GM20000 (cell line): ENCODE measurements at places on chromosomes 3 and 15.

DNA sequence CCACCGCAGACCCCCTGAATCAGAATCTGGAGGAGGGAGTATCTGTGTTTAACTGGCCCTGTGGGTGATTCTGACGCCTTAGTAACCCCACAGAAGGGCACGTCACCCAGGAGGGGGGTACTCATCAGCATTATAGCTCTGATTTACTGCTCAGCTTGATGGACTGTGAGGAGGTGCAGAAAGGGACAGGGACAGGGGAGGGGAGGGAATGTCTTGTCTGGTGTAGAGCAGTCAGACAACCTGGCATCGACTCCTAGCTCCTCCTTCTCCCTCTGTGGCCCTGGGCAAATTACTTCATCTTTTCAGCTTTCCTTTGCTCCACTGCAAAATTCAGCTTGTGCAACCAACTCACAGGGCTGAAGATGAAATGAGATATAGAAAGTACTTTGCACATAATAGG is 42.3 kb upstream of the GLCE start:
- DNase-seq: no peak

- DNase-seq: no peak
These were observed 141.5 kb upstream of the UMPS start for GRCh38 chr3:124588794-124589193.

DNA sequence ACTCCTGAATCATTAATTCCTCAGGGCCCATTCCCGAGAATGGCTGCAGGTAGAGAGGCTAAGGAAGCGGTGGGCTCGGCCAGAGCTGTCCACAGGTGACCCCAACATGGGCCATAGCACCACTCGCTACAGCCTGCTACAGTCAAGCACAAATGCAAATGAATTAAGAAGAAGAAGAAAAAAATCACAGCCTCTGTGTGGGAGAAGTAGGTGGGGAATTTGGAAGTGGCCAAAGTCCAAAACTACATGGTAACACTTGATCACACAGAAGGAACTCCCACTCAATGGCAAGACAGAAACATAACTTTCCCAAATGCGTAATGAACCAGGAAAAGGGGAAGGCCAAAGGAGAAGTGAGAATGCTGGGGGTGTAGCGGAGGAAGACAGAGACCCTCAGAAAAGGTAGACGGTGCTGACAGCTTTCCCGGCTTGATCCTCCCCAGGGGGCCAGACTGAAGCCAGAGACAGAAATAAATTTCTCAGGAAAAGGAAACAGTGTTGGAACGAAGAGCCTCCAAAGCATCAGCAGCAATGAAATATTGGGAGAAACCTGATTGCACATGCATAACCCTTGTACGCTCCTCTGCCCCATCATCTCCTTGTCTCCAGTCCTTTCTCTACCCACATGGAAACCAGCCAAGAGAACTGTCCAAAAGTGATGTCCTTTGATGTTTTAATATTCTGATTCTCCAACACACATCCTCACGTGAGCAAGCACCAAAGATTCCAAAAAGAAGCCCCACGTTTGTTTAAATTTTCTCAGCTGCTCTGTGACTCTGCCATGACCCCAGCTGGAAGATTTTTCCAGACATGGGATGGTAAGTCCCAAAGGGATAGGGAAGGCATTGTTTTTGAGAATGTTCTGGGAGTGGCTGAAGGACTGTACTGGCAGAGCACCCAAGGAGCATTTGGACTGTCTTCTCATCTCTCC is 107.6 kb downstream of the OXNAD1 start:
- DNase-seq: no peak

DNA sequence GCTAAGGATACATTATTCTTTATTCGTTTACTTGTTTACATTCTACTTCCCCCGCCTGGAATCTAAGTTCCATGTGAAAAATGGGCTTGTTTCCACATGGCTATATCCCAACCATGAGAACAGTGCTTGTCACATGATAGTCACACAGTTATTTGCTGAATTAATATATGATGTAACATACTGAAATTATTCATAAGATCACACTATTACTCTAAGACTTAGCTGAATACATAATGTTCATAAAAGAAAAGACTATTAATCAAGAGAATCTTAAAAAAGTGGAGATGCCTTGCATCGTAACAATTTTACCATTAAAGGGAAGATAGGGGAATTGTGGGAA is 6.5 kb downstream of the PBRM1 start:
- DNase-seq: no peak

DNA sequence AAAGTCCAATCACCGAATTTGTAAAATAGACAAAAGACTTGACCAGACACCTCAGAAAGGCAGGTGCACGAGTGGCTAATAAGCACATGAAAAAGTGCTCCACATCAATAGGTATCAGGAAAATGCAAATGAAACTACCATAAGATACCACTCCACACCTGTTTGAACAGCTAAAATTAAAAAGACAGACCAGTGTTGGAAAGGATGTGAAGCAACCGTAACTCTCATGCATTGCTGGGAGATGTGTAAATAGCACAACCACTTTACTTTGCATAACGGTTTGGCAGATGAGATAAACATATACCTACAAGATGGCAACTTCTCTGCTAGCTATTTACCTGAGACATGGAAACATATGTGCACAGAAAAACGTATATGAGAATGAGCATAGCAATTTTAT is 56.9 kb downstream of the CADPS start:
- no peak for DNase-seq

GRCh38 chr15:100832149-100832942 is 47.3 kb upstream of the ALDH1A3 start:
- no peak for DNase-seq

GRCh38 chr15:59352683-59353082 is 20.0 kb downstream of the MYO1E start:
- DNase-seq: no peak

GRCh38 chr3:100044369-100044768 is 69.9 kb downstream of the FILIP1L start:
- DNase-seq: peak; percentile 51

- no peak for DNase-seq
These were observed 299.5 kb upstream of the TGFBR2 start for GRCh38 chr3:30306896-30307295.

DNA sequence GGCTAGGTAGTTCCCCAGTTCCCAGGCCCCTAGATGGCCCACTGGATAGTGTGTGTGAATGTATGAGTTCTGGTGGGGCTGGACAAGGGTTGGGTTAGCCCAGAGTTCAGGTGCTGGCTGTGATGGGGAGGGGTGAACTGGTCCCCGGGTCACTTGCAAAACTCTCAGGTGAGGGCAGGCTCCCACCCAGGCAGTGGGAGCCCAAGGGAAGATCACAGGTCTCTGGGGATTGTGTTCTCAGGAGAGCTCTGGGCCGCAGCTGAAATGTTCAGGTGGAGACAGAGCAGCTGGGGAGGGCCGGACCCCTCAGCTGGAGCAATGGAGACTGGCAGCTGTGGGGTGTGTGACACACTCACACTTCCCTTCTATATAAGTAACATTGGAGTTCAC is 12.8 kb upstream of the FAM98B start:
- DNase-seq: no peak

GRCh38 chr3:11047500-11047899 is 55.0 kb downstream of the SLC6A1 start:
- no peak for DNase-seq

DNA sequence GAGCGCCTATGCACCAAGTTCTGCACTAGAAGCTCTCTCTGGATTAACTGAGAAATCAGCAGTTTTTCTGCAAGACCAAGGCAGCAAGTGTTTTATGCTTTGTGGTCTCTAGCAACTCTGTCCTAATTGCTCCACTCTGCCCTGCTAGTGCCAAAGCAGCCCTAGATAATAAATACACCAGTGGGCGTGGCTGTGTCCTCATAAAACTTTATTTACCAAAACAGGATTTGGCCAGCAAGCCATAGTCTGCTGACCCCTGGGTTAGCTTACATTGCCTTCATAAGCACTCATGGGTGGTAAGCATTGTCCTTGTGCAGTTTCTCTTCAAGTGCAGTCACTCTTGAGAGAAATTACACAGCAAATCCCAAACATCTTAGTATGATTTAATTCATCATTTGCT is 30.7 kb upstream of the SLC24A5 start:
- no peak for DNase-seq

DNA sequence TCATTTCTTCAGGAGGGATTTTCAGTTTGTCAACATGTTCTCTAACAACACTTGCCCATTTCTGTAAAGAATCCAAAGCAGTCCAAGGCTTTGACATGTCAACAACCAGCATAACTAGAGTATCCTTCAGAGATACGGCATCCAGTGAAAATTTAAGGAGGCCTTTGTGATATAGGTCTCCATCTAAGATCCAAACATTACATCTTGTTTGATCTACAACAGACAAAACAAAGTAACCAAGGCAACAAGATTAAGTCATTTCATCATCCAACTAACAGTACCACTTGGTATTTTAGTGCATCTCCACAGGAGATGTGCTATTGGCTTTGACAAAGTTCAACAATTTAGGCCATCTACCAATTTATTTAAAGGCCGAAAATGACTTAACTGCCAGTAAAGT is 25.8 kb downstream of the DYNC1LI1 start:
- no peak for DNase-seq

GRCh38 chr3:138389144-138389601 is 40.8 kb downstream of the MRAS start:
- DNase-seq: no peak
